ENCODE measurements at places on chromosomes 7 and 10. TPM values are rescaled to one million over a fixed set of nuclear protein-coding genes. Genes with fewer than 3 reads are reported as not detected.

GRCh38 chr7:105943486-105943885 lies 19.6 kb upstream of the CDHR3 start:
- no peak for DNase-seq

DNA sequence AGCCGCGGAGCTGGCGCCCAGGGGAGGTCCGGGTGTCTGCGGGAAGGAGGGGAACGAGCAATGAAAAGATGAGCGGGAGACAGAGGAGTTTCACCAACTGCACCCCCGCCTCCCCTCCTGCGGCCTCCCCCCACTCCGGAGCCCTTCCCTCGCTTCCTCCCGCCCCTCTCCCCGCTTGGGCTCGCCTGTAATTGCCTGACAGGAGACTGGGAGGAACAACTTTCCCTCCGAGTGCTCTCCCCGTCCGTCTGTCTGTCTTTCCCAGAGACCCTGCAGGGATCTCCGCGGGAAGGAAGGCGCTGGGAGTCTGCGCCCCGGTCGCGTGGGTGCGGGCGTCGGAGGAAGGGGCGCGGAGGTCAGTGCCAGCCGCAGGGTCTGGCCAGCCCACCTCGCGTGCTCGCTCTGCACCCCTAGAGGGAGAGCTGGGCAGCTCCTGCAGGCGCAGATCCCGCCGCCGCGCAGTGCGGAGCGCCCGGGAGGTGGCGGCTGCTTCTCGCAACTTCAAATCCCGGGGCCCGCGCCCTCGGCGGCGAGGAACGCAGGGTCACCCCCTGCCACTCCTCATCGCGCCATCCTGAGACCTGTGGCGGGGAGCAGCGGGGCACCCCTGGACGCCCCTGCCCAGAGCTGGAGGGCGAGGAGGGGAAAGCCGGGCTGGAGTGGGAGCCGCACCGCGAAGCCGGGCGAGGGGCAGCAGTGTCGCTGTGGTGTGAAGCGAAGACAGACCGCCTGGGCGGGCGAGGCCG lies 511 bp upstream of the NRP1 start:
- DNase-seq, result peak; percentile 96

DNA sequence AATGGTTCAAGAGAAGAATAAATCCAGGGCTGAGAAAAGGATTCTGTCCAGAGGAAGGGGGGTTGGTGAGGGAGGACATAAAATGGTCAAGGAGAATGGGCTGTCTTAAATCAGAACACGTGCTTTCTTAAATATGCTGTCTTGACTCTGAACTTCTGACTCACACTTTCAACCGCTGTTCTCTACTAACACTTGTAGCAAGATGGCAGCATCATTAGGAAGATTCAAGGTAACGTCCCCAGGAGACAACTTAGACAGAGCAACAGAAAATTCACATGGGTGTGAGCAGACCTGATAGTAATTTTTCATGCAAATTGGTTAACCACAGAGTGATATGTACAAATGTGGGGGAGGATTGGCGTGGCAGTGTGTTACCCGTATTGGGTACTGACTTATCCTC lies 126.8 kb upstream of the GALNT17 start:
- no peak for DNase-seq

GRCh38 chr10:86291616-86292340 lies 74.8 kb downstream of the GRID1 start:
- DNase-seq, result no peak

DNA sequence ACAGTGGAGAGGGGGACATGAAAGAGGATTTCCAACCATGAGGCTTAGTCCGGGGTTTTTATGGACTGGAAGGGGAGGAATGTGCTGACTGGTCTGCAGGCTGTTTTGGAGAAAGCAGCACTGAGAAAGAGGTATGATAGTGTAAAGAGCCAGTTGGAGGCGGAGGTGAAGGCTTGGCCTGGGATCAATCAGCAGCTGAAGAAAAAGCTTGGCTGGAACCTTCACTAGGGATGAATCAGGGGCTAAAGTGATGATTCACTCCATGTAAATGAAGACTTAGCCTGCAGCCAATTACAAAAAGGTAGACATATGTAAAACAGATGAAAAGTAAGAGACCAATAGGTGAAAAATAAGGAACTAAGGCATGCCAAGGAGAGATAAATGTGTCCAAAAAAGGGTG lies 1382.6 kb downstream of the GATA3 start:
- peak; percentile 1 for DNase-seq

- DNase-seq, result peak; percentile 95
These were observed 10.0 kb downstream of the KLF6 start for GRCh38 chr10:3774814-3775695.

DNA sequence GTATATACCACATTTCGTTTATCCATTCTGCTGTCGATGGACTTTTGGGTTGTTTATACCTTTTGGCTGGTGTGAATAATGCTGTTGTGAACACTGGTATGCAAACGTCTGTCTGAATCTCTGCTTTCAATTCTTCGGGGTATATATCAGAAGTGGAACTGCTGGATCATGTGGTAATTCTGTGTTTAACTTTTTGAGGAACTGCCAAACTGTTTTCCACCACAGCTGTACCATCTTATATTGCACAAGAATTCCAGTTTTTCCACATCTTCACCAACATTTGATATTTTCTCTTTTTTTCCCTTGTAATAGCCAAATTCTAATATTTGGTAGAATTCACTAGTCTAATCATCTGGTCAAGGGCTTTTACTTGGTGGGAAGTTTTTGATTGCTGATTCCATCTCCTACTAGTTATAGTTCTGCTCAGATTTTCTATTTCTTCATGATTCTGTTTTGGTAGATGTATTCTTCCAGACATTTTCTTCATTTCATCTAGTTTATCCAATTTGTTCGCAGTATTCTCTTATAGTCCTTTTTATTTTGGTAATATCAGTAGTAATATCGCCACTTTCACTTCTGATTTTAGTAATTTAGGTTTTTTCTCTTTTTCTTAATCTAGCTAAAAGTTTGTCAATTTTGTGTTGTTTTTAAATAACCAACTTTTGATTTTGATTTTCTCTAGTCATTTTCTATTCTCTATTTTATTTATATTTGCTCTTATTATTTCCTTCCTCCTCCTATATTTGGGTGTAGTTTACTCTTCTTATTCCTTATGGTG lies 271.2 kb downstream of the ZEB1 start:
- DNase-seq, result peak; percentile 48

DNA sequence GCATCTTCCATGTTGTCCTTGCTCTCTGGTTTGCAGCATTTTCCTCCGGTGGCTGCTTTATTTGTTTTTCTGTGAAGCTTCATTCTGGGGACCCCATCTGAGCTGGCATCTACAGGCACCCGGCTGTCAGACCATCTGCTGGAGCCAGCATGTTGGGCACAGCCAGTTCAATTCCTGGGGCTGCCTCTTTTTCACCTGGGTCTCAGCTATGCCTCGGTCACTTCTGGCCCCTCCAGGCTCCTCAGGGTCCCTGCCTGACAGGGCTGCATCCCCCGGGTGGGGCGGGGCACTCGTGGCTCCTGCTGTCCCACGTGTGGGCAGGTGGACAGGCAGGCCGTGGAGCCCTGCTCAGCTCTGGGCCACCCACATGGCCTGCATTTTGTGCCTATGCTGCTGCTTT lies 8.1 kb downstream of the SCART1 start:
- DNase-seq, result no peak

DNA sequence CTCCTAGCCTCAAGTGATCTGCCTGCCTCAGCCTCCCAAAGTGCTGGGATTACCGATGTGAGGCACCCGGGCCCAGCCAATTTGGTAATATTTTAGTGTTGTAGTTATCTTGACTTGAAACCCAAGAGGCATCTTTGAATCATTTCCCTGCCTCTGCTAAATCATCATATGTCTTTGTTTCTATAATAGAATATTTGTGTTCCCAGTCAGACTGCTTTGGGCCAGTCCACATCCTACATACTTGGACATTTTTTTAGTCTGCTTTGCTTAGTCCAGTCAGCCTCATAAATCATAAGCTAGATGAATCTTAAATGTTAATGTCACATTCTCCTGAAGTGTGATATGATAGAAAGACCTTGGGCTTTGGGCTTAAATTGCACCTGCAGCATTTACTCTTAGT lies 5.9 kb downstream of the STAM start:
- no peak for DNase-seq

- no peak for DNase-seq
These were observed 484.0 kb upstream of the FZD8 start for GRCh38 chr10:36126076-36126475.

- no peak for DNase-seq
These were observed 321.6 kb upstream of the PHYHIPL start for GRCh38 chr10:58854811-58855210.

DNA sequence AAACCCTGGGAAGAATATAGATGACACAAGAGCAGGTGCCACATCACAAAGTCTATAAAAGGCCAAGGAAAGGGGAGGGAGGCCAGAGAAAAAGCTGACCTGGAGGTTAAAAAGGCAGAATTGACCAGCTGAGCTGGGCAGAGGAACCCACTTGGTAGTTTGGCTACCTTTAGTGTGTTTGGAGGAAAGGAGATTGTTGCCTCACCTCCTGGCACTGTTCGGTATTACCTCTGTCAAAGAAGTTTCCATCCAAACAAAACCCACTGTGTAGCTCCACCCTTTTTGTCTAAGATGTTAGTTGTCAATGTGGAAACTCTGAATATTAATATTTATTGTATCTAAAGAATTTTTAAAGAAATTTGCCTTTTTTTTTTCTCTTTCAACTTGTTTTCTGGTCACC lies 23.4 kb downstream of the ENTPD7 start:
- DNase-seq, result no peak

DNA sequence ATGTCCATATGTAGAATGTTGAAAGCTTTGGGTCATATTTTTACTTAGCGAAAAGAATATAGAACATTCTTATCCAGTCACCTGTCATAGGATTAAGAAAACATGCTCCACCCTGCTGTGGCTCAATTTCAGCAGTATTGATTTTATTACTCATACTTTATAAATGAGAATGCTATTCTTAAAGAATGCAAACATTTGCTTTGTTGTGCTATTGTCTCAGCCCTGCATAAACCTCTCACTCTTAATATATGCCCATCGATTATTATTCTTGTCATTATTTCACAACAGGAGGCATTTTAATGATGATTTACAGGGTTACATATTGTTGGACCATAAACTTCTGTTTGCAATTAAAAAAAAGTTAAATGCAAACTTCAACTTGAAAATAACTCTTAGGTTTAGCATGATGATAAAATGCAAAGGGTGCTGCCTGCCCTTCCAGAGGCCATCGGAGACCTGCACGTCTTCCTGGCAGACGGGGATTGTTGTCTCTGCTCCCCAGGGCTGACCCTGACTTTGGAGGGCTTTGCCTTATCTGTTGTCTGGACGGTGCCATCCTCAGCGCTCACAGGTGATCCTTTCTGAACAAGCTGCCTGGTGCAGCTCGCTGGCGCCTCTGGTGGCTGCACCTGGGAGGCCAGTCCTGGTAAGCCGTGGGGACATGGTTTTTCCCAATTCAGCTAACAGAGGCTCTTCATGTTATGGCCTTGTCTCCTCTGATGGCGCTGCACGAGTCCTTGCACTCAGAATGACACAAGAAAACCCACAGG lies 50.0 kb upstream of the SHH start:
- no peak for DNase-seq

- DNase-seq, result no peak
These were observed 78.1 kb downstream of the ARL4A start for GRCh38 chr7:12765431-12766100.

The PPP1R17 gene
- total RNA-seq, result not detected

The BNIP3 gene
- total RNA-seq, result 385 TPM

The EN2 gene
- not detected for total RNA-seq

The PRTFDC1 gene
- total RNA-seq, result not detected

The MACC1 gene
- total RNA-seq, result 0.24 TPM

The NKX1-2 gene
- not detected for total RNA-seq

The IL2RA gene
- not detected for total RNA-seq

The BTBD16 gene
- not detected for total RNA-seq

Measured in RPMI7951 (cell line).